Esophagus squamous epithelium (tissue), 5 donors: ENCODE measurements at places on chromosomes 11 and 22. TPM values are rescaled to one million over a fixed set of nuclear protein-coding genes. Genes with fewer than 3 reads are reported as not detected.

VPREB3 gene
- total RNA-seq = not detected

GRCh38 chr22:35728639-35729308 is 11.1 kb downstream of the APOL5 start:
- H3K27ac ChIP-seq = no peak overlapping the region
- DNase-seq = no peak
- H3K36me3 ChIP-seq = no peaks in the 10 kb centered on the region
- no peaks in the 10 kb centered on the region for H3K27me3 ChIP-seq
- H3K4me3 ChIP-seq = no peak overlapping the region

DNA sequence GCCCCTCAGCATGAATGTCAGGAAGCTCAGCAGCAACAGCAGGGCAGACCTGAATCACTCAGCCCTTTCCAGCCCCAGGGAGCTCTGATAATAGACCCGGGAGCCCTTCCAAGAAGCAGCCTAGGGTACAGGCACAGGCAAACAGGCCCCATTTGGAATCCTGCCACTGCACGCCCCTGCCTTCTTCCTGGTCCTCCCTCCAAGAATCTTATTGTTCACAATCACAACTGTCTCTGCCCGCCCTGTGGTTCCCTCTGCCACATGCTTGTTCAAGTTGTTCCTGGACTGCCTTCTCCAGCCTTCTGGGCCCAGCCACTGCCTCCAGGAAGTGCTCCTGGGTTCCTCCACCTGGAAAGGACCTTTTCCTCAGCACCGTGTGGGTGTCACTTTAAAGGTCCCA is 54.6 kb downstream of the LRRC32 start:
- no peaks in the 10 kb centered on the region for H3K27me3 ChIP-seq
- DNase-seq = no peak
- H3K36me3 ChIP-seq = no peaks in the 10 kb centered on the region
- no peak overlapping the region for H3K4me3 ChIP-seq
- peaks cover 34% of the 10 kb centered on the region for H3K4me1 ChIP-seq
- peak overlapping the region; percentile 7 for H3K27ac ChIP-seq

GRCh38 chr22:38864361-38865191 is 7.4 kb downstream of the CBX6 start:
- DNase-seq = no peak
- peak overlapping the region; percentile 78 for H3K27ac ChIP-seq
- no peaks in the 10 kb centered on the region for H3K27me3 ChIP-seq
- H3K36me3 ChIP-seq = peaks cover 30% of the 10 kb centered on the region
- H3K4me1 ChIP-seq = peaks cover 45% of the 10 kb centered on the region

DNA sequence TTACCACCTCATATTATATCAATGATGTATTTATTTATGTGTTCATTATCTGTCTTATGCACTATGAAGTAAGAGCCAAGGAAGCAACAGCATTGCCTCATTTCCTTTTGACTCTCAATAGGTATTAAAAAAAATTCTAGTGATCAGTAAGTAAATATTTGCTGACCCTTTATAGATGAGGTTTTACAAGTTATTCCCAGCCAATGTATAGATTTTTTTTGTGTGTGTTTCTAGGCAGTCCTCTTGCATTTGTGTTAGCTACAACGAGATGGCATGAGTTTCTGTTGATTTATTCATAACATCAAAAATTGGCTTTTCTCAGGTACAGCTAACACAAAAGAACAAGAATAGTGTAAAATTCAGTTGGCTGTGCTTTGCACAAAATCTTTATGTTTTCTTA is 4.7 kb downstream of the OR1S2 start:
- H3K4me3 ChIP-seq = no peak overlapping the region
- H3K4me1 ChIP-seq = no peaks in the 10 kb centered on the region
- no peaks in the 10 kb centered on the region for H3K36me3 ChIP-seq

DNA sequence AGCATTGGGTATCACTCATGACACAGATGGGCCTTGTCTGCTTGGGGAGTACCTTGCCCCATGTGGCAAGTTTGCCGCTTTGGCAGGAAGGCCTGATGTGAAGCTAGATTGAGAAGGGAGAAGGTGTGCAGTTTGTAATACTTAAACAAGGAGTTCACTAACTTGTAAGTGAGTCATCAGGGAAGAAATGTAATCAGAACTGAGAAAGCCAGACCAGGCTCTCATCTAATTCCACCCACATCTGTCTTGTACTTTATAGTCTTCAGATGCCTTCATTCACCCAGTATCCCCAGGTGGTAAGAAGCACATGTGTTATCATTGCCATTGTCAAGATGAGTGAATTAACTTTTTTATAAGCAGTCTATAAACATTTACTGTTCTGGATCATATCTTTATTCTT is 116.0 kb upstream of the DDI1 start:
- no peak overlapping the region for H3K4me3 ChIP-seq
- H3K27me3 ChIP-seq = no peaks in the 10 kb centered on the region
- H3K27ac ChIP-seq = no peak overlapping the region
- no peaks in the 10 kb centered on the region for H3K4me1 ChIP-seq
- no peak for DNase-seq

DNA sequence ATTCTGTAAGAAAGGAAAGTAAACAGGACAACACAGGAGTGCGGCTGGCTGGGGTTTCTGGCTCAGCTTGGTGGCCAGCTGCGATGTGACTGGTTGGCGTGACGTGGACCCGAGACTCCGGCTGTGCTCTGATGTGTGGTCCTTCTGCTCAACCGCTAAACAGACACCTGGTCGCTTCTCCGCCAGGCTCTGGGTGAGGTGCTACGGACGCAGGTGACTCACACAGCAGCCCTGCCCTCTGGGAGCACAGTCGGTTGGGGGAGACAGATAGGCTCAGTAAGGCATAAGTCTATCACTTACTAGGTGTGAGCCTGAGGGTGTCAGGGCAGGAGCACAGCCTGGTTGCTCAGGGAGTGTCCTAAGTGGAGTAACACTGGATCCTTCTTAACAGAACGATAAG is 8.2 kb downstream of the RTL6 start:
- H3K27me3 ChIP-seq = no peaks in the 10 kb centered on the region
- no peaks in the 10 kb centered on the region for H3K4me1 ChIP-seq
- no peaks in the 10 kb centered on the region for H3K36me3 ChIP-seq
- no peak overlapping the region for H3K27ac ChIP-seq
- H3K4me3 ChIP-seq = no peak overlapping the region
- DNase-seq = no peak

OR8D4 gene
- not detected for total RNA-seq

GRCh38 chr22:49577168-49578060 is 250.3 kb downstream of the BRD1 start:
- no peak for DNase-seq
- H3K4me3 ChIP-seq = no peak overlapping the region
- H3K36me3 ChIP-seq = no peaks in the 10 kb centered on the region
- no peaks in the 10 kb centered on the region for H3K27me3 ChIP-seq
- no peaks in the 10 kb centered on the region for H3K4me1 ChIP-seq

GNAZ gene
- total RNA-seq = 1.1 TPM
